ENCODE measurements at places on chromosomes 4 and X. TPM values are rescaled to one million over a fixed set of nuclear protein-coding genes. Genes with fewer than 3 reads are reported as not detected.

Gene MAP7D2
- 0.03 TPM for total RNA-seq

Gene LPAR4
- total RNA-seq: 0.07 TPM

Gene PPEF2
- total RNA-seq: not detected

Gene PNMA6F
- not detected for total RNA-seq

Gene UNC5C
- 17.4 TPM for total RNA-seq

Gene SLC7A11
- 23.8 TPM for total RNA-seq

Gene TMEM144
- 5.4 TPM for total RNA-seq

Gene MND1
- 28.9 TPM for total RNA-seq

Gene TMEM35A
- not detected for total RNA-seq

Gene RAI2
- not detected for total RNA-seq

Gene CSAG2
- not detected for total RNA-seq

Gene RHOXF2B
- total RNA-seq: not detected

Gene ALAS2
- not detected for total RNA-seq

Gene P2RY4
- not detected for total RNA-seq

Gene DAPP1
- not detected for total RNA-seq

Gene TLR7
- not detected for total RNA-seq

Gene CDKN2AIP
- total RNA-seq: 23.3 TPM

Gene NSUN7
- 1.2 TPM for total RNA-seq

Gene GAGE13
- not detected for total RNA-seq

Gene PPBP
- not detected for total RNA-seq

Gene RNF128
- not detected for total RNA-seq

Gene CPE
- 10.3 TPM for total RNA-seq

Gene SERPINA7
- total RNA-seq: not detected

Gene SERTM2
- total RNA-seq: not detected

Gene PUDP
- total RNA-seq: 12.4 TPM

Gene SH3RF1
- 11.0 TPM for total RNA-seq

Gene CPLX1
- total RNA-seq: 0.64 TPM

Gene NBDY
- total RNA-seq: 4.4 TPM

Gene TCEAL6
- not detected for total RNA-seq

Gene OPHN1
- 2.7 TPM for total RNA-seq

Gene FMR1NB
- total RNA-seq: not detected

Gene PAGE4
- not detected for total RNA-seq

Gene REELD1
- not detected for total RNA-seq

Gene CT45A1
- not detected for total RNA-seq

Gene DSPP
- total RNA-seq: not detected

Gene FREM3
- not detected for total RNA-seq

Gene SETD7
- 42.1 TPM for total RNA-seq

Gene DCAF8L2
- not detected for total RNA-seq

Gene ODAPH
- not detected for total RNA-seq

Gene AIMP1
- total RNA-seq: 56.5 TPM

Gene FGB
- total RNA-seq: not detected

Gene ARHGAP6
- 0.28 TPM for total RNA-seq

Gene BEX1
- 22.1 TPM for total RNA-seq

Gene NKX6-1
- 0.55 TPM for total RNA-seq

Gene TAF7L
- not detected for total RNA-seq

Gene WNK3
- 3.3 TPM for total RNA-seq

Gene SSX2B
- total RNA-seq: not detected

Gene HS3ST1
- not detected for total RNA-seq

Gene BLOC1S4
- 23.2 TPM for total RNA-seq

Gene PLAC8
- 6.7 TPM for total RNA-seq

Gene ENPP6
- not detected for total RNA-seq

Gene DTHD1
- total RNA-seq: not detected

Gene TLR1
- total RNA-seq: 0.60 TPM

Gene SLITRK2
- total RNA-seq: not detected

Gene NDST4
- not detected for total RNA-seq

All from A172 (cell line).